ENCODE measurements at places on chromosomes 11 and 22.

GRCh38 chr22:42611051-42611450, 3.6 kb downstream of the POLDIP3 start:
- DNase-seq, result no peak

DNA sequence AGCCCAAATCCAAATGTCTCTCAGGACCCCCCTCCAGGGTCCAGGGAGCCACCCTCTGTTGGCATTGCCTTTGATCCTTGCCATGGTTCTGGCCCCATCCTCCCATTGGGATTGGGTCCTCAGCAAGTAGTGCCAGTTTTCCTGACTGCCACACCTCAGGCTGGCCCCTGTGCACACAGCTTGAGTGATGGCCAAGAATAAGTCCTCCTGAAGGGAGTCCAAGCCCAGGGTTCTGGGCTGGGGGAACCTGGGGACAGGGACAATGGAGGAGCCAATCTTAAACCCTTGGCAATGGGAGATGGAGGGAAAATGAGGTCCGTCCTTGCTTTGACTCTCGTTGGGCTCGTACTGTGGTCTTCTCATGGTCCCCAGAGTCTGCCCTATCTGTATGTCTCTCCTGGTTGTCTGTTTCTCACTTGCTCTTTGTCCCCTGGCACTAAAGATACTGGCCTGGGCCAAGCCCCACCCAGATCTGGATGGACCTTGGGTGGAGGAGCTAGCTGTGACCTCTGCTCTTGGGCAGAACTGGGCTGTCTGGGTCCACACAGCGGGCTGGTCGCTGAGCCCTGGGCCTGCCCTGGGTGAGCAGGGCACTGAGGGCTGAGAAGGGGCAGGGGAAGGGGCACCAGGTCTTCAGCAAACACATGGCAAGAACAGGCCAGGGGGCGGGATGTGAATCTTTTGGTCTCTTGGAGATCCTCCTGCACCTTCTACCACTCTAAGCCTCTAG, 2.9 kb downstream of the SOX10 start:
- no peak for DNase-seq

- DNase-seq, result no peak
Observed at GRCh38 chr22:39327995-39328754, 8.8 kb upstream of the RPL3 start.

DNA sequence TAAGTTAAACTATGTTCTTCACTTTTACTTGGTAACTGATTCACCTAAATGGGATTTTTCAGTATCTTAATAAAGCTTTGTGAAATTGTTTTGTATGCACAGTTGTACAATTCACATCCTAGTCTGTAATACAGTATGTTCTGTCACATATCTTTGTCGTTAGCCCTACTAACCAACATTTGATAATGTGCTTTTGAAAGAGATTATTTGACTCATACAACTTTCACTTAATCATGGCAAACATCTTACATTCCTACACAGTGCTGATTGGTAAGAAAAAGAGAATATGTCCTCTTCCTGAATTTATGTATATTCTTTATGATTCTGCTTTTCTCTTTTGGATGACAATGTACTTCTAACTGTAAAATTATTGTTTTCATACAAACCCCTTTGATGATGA, 234.5 kb downstream of the METTL15 start:
- peak; percentile 44 for DNase-seq

DNA sequence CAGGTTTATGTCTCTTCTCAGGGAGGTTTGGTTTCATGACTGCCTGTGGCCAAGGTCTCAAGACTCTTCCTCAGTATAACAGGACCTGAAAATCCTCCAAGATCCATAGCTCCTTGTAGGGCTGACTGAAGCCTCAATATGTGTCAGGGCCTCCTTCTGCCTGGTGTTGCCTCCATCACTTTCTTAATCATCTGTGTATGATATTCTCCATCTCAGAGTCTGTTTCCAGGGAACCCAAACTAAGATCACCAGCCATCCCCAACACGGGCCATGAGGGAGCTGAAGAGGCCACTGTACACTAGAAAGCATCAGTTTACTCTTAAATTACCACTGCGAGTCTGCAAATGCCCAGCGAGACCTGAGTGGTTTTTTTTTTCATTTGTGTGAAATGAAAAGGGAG, 17.7 kb downstream of the GGTLC2 start:
- DNase-seq, result no peak

- DNase-seq, result no peak
Observed at GRCh38 chr11:125638315-125638714, 13.4 kb downstream of the CHEK1 start.

- no peak for DNase-seq
Observed at GRCh38 chr11:124612045-124612444, 817 bp downstream of the PANX3 start.

GRCh38 chr11:125407046-125407445, 89.0 kb downstream of the FEZ1 start:
- no peak for DNase-seq

- peak; percentile 57 for DNase-seq
Observed at GRCh38 chr11:35615921-35616900, 2.0 kb upstream of the FJX1 start.

DNA sequence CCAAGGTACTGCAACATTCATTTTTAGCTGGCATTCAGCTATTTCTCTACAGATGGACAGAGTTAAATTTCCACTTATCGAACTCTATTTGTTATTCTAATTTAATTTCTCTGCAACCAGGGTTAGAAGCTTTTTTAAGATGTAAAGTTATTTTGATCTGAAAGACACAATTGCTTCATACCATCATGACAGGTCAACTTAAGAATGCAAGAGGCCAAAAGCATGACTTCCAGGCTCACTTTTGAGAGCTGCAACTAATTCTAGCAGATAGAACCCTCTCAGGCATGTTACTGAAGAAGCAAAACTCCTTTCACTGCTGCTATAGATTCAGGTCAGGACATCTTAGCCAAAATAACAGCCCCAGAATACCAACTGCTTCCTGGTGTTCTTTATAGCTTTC, 86.5 kb upstream of the GALNT18 start:
- DNase-seq, result no peak

GRCh38 chr11:81342966-81343365, 1390.7 kb downstream of the FAM181B start:
- DNase-seq, result no peak

DNA sequence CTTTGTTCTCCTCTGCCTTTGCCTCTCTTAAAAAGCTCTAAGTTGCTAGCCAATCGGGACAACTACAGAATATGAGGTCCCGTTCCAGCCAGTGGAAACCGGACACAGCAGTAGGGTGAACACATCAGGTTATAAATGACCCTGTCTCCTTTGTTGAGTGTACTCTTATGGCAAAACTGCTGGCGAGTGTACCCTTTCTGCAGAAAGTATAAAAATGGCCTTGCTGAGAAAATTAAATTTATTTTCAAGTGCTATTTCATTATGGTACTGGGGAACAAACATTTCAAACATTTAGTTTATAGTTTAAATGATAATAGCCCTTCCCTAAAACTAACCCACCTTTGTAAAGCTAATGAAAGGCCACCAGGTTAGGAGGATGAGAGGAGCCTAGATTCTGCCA, 6.0 kb upstream of the LGALS12 start:
- DNase-seq, result no peak

DNA sequence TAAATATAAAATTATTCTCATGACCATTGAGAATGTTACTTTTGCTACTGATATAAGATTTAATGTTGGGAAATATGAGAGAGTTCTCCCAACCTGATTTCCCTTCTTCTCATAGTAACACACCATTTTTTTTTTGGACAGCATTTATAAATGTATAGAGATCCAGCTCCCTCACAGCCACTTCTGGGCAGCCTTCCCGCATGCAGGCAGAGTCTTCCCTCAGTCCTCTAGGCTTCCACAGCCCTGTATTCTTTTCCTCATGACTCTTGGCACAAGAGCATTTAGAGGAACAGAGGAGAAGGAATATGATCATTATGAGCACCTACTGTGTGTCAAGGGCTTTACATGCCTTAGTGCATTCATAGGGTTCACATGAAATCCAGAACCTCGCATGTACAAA, 9.0 kb downstream of the DTX4 start:
- DNase-seq, result no peak

DNA sequence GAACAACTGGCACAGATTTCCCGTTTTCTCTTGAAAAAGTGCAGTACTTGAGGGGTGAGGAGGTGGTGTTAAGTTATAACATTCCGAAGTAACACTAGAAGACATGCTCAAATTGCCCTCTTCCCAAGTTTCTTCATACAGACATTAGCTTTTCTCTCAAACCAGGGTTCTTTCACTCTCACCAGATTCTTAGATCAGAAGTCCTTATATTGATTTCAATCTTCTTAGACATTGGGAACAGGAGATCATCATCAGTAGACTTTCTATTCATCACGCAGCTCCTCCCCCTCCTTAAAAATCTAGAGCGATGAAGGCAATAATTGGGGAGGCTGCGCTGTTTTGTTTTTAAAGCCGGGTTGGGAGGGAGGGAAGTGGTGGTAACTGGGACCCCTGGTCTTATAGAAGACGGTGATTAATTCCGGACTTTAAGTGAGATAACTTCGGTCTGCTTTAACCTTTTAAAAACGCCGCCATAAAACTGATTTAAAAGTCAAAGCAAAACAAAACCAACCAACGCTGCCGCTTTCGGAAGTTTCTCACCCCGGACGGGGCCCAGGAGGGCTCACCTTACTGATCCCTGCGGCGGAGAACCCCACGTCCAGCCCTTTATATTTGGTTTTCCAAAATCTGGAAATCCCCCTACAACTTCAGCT, 665 bp downstream of the USP28 start:
- peak; percentile 12 for DNase-seq

DNA sequence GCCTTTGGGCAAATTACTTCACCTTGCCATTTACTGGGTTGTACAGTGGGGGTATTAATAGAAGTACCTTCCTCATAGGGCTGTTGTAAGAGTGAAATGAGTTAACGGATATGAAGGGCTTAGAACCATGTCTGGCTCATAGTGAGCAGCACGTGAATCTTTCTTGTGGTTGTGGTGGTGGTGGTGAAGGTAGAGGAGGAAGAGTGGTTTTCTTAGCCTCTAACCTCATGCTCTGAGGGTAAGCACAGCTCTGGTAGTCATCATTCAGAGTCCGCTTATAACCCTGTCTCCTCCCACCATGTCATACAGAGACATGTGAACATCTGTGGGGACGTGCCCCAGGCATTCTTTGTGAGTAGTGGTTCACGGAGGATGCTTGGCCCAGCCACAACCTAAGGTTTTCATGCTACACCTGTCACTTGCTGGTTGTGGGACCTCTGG, 43.6 kb downstream of the TEAD1 start:
- no peak for DNase-seq

DNA sequence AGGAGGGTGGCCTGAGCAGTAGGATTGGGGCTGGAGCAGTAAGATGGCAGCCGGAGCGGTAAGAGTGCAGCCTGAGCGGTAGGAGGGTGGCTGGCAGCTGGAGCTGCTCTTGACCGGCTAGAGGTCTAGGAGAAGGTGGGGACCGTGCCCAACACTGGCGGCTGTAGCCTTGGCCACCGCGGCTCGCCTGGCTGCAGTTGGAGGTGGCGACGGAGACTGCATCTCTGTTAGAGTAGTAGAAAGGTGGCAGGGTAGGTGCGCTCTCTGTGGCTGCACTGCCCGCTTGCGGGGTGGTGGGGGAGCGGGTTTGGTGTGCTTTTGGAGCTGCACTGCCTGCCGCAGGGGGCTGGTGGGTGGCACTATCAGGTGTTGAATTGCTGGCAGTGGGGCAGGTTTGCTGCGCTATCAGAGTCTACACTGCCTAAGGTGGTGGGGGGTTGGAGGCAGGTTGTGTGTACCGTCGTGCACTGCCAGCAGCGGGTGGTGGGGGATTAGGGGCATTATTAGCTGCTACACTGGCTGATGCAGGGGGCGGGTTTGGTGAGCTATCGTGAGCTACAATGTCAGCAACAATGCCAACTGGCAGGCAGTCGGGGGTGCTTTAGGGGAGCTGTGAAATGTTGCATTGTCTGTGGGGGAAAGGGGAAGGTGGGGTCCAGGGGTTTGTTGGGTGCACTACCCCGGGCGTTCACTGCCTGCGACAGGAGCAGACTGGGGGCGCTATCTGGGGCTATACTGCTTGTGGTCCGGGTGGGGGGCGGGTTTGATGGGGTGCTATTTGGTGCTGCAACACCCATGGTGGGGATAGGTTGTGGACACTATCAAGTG, 4461.3 kb upstream of the OR11H1 start:
- no peak for DNase-seq

- DNase-seq, result no peak
Observed at GRCh38 chr11:64654958-64655541, 64.0 kb downstream of the SLC22A12 start.

- no peak for DNase-seq
Observed at GRCh38 chr11:35419830-35420333, 524 bp upstream of the SLC1A2 start.

DNA sequence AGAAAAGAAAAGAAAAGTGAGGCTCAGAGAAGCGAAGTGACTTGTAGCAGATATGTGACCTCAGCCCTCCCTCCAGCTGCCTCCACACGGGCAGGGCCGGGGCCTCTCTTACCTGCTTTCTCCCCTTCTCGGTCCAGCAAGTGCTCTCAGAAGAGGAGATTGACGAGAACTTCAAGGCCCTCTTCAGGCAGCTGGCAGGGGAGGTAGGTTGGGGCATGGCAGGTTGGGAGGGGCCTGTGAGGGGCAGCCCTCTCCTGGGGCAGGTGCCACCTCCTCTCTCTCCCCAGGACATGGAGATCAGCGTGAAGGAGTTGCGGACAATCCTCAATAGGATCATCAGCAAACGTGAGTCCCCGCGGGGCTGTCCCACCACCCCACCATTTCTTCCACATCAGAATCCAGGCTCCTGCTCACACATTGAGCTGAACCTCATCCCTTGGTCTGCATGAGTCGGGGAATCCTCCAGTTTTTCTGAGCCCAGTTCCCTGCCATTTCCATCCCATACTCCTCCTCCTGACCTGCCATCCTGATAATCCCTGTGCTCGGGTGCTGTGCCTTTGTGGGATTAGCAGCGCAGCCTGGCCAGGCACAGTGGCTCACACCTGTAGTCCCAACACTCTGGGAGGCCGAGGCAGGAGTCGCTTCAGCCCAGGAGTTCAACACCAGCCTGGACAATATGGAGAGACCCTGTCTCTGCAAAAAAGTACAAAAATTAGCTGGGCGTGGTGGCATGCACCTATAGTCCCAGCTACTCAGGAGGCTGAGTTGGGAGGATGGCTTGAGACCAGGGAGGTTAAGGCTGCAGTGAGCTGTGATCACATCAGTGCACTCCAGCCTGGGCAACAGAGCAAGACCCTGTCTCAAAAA, 26.4 kb downstream of the CAPN1 start:
- DNase-seq, result no peak

- DNase-seq, result no peak
Observed at GRCh38 chr11:108857382-108857781, 192.5 kb downstream of the DDX10 start.

GRCh38 chr11:10298342-10298741, 4.3 kb upstream of the SBF2 start:
- peak; percentile 91 for DNase-seq

Measured in fibroblast of skin of right quadriceps (primary cell).